ENCODE measurements at places on chromosomes 16 and 17.

- DNase-seq, result no peak
These were observed 998 bp upstream of the TMEM11 start for GRCh38 chr17:21214777-21215541.

DNA sequence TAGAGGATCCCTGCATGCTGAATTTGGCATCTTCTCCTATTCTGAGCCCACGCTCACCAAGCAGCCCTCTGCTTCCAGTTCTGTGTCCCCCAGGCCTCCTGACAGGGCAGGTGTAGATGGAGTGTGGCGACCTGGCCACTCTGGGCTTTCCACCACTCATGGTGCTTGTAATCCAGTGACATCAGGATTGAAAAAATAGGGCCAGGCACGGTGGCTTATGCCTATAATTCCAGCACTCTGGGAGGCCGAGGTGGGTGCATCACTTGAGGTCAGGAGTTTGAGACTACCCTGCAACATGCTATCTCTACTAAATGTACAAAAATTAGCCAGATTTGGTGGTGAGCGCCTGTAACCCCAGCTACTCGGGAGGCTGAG, 29.4 kb downstream of the UNK start:
- DNase-seq, result no peak

DNA sequence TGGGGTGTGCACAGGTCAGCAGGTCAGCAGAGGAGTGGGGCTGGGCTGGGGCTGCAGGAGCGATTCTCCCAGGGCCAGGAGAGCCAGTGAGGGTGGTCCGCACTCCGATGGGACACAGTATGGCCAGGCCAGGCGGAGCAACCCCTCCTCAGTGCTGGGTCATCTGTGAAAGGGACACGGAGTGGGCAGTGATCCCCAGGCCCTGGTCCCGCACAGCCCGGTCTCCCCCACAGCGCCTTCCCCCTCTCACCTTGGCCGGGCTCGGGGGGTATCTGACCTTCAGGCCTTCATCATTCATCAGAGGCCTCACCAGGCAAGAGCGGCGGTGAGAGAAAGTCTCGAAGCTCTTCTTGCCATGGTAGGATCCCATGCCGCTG, 10.0 kb downstream of the ALDH3A1 start:
- no peak for DNase-seq

- DNase-seq, result no peak
These were observed 80.0 kb downstream of the PCTP start for GRCh38 chr17:55830699-55831471.

DNA sequence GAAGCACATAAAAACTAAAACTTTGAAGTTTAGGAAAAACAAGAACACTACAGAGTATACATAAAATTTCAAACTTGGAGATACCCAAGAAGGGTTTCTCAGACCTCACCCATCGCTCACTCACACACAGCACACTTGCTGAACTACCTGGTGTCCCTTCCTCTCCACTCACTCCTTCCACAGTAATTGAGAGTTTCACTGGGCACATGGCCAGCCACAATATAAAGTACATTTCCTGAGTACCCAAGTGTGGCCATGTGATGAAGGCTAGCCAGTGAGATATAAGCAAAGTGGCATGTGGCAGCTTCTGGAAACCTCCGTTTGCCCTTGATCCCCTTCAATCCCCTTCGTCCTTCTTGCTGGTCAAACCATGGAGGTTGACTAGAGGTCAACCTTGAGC, 11.9 kb downstream of the TOX3 start:
- DNase-seq, result no peak

GRCh38 chr17:82121246-82121645, 23.2 kb upstream of the FASN start:
- no peak for DNase-seq

- peak; percentile 86 for DNase-seq
These were observed 28.0 kb upstream of the MAF start for GRCh38 chr16:79628501-79628975.

DNA sequence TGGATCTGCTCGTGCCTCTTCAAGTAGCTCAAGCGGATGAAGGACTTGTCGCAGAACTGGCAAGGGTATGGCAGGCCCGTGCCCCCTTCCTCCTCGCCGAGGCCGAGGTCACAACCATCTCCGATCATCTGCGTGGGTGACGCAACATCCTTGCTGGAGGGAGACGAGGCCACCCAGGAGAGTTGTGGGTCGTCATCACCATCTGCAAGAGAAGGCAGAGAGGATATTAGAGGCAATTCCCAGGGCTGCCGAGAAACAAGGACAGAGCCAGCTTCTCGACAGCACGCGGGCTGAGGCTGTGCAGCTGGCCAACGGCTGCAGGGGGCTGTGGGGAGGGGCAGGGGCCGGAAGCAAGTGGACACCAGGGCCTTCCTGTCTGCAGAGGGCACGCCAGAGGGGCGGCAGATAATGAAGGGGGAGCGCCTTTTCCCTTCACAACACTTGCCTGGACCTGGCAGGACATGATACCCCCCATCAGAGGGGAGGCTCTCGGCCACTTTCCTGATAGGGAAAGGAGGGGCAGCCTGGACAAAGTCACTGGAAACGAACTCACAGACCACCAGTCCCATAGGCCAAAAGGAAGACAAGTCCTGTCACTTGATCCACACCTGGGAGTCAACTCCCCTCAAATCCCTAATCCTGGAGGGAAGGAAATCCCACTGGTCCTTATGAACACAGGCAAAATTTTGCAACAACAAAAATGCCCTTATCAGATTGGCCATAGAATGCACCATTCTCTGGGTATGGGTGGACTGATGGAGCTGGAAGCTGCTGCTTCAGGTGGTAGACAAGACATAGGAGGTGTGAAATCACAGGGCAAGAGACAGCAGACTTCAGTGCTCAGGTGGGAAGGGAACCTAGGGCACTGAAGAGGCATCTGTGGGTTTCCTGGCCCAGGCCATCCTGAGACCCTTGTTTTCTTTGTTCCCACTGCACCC, 217.0 kb downstream of the ZNF423 start:
- no peak for DNase-seq

DNA sequence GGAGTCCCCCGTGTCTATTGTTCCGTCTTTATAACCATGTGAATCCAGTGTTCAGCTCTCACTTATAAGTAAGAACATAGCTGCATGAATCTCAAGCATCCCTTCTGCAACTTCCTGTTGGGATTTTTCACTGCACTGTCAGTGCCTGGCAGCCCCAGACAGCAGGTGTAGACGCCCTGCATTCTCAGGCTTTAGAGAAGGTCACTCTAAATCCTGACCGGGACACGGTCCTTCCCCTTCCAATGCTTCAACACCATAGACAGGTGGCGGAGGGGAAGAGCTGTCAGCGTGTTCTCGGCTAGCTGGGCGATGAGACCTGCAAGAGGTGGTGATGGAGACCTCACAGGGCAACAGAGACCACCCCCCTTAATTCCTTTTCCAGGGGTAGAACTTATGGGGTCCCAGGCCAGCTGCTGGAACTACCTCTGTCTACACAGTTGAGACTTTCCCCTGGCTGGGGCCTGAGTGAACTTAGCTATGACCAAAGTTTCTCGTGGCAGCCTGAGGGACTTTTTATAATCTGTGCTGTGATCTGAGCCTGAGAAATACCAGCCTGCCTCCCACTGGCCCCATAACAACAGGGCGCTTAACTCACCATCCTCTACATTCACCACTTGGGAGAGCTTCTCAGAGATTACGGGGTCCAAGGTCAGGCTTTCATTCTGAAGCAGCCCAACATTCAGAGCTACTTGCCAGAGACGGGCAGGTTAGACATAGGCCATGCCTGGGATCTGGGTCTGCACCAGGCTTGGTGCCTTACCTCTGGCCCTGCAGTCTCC, 143.2 kb upstream of the TNRC6C start:
- DNase-seq, result no peak

DNA sequence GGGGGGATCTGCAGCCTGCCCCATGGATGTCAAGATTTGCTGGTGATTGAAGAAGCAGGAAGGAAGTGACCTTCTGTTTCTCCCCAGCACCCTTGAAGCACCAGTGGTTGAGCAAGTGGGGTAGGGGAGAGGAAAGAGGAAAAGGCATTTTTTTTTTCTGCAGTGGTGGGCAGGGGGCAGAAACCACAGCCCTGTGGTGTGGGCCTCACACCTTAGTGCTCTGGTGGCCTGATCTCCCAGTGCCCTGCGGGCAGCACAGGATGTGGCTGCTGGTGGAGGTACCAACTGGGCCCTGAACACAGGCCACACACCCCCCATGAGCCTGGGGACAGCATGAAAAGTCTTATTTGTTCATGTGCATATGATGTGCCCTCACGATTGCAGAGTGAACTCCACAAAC, 7.1 kb downstream of the ITGAD start:
- DNase-seq, result no peak

DNA sequence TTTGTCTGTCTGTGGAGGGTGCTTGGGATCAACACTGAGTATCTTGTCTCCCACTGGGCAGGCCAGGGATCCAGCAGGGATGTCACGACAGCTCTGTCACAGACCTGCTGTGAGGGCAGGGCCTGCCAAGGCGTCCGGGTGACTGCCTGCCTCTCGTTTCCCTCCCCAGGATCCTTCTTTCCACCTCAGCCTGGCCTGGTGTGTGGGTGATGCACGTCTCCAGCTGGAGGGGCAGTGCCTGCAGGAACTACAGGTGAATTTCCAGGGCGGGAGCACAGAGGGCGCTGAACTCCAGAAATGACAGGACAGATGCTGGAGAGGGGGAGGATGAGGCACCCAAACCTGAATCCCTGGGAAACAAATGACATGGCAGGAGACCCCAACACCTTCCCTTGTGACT, 6.8 kb upstream of the MMP15 start:
- DNase-seq, result no peak

GRCh38 chr17:5050278-5050677, 15.1 kb upstream of the SLC52A1 start:
- DNase-seq, result no peak

- no peak for DNase-seq
These were observed 4.9 kb downstream of the CCL5 start for GRCh38 chr17:35875072-35875799.
